ENCODE measurements at places on chromosomes 5 and 9.
A peak's percentile ranks its signal among the peaks of the same experiment; 100 is the strongest.

- no peak for DNase-seq
Observed at GRCh38 chr5:26763215-26763614, 275.2 kb downstream of the CDH9 start.

GRCh38 chr9:75891277-75891741, 836 bp downstream of the PCSK5 start:
- peak; percentile 58 for DNase-seq

DNA sequence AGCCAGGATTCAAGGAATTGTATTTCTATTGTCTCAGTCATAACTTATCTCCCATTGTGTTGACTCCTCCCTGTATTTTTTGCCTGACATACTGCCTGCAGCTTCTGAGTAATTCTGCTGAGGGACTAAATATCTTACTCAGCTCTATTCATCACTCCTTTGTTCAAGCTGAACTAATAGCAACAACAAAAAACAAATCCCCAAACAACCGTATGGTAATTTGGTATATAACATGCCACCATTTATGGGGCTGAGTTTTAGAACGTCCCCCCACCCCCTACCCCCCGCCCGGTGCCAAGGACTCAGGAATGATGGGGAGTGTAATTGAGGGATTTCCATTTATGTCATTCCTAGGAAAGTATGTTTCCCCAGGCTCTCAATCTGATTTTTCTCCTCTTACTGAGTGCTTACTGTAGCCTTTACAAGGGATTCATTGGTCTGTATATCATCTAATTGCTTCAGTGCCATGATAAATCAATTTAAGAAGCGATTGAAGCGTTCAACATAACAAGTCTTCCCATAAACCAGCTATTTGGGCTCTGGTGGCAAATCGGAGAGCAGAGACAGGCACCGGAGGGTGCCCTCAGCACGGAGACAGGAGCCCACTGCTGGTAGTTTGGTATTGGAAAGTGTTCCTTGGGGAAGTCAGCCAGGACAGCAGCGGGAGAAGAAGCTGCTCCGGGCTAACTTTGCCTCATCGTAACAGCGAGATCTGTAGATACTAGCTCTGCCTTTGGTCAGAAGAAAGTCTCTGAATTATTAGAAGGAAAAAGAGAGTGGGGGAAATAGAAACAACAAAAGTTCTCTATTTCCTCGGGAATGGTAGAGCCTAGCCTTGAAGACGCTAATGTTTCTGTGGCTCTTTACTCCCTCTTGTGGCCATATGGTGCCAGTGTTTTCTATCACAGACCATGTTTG, 40.7 kb upstream of the HSD17B4 start:
- DNase-seq = peak; percentile 39

- DNase-seq = no peak
Observed at GRCh38 chr9:137750566-137750965, 127.0 kb upstream of the CACNA1B start.

GRCh38 chr5:159182691-159183090, 26.7 kb downstream of the RNF145 start:
- no peak for DNase-seq

DNA sequence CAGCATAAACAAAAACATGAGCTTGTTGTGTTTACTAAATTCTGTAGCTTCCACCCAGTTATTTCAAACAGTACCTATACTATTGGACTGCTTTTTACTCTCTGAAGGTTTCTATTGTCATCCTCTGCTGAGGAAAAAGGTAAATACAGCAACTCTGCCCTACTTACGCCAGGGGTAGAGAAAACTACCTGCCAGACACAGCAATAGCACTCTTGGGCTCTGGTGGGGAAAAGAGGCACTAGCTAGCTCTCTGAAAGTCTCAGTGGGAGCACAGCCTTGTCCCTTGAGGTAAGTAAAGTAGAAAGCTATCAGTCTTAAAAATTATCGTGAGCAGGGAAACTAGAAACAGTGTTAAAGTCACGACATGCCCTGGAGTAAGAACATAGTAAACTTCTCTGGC, 3.7 kb downstream of the HCN1 start:
- DNase-seq = no peak
